ENCODE measurements at places on chromosomes 4 and X.

DNA sequence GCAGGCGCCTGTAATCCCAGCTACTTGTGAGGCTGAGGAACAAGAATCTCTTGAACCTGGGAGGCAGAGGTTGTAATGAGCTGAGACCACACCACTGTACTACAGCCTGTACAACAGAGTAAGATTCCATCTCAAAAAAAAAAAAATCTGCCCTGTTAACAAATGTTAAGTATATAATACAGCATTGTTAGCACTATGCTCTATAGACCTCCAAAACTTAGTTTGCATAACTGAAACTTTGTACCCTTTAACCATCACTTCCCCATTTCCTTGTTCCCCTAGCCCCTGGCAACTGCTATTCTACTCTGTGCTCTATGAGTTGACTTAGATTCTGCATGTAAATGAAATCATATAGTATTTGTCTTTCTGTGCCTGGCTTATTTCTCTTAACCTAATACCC, 76.7 kb downstream of the TAB3 start:
- DNase-seq, result no peak

DNA sequence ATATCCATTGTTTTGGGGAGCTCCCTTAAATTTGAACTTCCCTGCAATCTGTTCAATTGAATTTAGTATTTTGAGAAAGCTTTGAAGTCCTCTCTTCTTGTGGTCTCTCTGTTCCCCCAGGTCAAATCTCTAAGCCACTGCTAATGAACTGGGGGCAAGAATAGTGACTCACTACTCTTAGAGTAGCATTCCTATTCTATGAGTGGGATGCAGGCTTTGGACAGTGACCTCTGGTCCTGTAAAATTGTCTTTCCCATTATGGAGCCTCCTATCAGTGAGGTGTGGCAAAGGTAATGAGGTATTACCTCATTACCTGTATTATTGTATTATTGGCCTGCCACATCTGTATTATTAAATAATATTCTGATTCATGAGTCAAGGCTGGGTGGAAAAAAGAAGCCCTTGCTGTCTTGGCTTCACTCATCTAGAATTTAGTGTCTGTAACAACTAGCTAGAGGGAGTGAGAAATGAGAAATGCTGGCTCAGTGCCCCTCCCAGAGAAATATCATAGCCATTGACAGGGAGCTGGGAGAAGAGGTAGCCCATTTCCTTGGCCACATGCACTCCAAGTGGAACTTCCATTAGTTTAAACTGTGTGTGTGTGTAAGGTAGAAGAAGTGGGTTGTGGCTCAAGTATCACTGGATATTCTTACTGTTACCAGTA, 393.9 kb upstream of the CTSO start:
- no peak for DNase-seq

- DNase-seq, result no peak
Observed at GRCh38 chrX:11678158-11678557, 12.4 kb upstream of the ARHGAP6 start.

DNA sequence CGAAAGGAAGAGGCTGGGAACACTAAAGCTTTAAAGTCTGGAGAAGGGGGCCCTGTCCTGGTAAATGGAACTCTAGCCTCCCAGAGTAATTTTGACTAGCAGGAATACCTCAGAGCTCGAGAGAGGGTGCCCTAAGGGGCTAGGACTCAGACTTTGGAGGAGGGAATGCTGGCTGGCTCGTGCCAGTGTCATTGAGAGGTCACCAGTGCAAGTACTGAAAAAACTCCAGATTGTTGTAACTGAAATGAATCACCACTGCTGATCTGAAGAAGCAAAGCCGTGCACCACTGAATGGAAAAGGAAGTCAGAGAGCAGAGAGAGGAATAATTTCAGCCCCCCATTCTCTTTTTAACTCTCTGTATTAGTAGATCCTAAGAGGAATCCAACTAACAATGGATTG, 690.2 kb downstream of the FAT4 start:
- DNase-seq, result no peak

DNA sequence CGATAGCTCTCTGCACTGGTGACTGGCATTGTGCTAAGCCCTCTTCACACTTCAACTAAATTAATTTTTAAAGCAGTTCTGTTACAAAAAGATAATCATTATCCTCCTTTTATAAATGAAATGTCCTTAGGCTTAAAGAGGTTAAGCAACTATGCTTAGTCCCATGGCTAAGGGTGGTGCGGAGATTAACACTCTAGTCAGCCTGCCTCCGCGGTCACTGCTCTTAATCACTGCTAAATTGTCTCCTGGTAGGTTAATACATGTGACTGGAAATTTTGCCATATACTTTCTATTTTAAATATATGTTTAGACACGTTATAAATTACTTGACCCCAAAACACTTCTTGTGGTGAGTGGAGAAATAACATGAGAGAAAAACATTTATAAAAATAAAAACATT, 473.7 kb downstream of the CENPC start:
- no peak for DNase-seq

DNA sequence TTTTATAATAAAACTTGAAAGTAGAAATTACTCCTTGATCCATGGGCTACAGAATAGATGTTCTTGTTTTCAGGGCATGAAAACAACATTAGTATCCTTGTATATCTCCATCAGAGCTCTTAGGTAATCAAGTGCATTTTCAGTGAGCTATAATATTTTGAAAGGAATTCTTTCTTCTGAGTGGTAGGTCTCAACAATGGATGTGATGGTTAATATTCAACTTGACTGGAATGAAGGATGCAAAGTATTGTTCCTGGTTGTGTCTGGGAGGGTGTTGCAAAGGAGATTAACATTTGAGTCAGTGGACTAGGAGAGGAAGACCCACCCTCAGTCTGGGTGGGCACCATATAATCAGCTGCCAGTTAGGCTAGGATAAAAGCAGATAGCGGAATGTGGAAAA, 100.1 kb downstream of the LCORL start:
- DNase-seq, result no peak
